ENCODE measurements at places on chromosomes 7 and 10.

GRCh38 chr7:19665399-19666008, 43.3 kb downstream of the POLR1F start:
- DNase-seq = no peak

GRCh38 chr10:32125023-32125422, 68.8 kb upstream of the KIF5B start:
- DNase-seq = no peak

GRCh38 chr10:81873231-81873931, 1.6 kb upstream of the NRG3 start:
- DNase-seq = no peak

DNA sequence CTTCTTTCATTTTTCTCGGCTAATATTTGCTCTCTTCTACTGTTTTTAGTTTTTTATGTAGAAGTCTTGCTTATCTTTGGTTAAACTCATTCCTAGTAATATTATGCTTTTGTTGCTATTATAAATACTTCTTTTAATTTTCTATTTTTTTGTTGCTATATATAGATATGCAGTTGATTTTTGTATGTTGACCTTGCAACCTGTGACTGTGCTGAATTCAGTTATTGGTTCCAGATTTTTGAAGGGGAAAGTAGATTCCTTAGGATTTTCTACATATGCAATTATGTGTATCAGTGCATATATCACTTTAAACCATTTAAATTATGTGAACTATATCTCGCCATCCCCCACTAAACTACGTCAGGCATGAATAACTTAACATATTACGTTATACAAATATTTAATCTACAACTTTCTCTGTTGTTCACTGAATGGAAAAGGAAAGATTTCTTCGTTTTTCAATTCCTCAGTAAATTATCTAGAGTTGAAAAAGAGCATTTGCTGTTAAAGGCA, 71.5 kb downstream of the IDE start:
- DNase-seq = no peak

DNA sequence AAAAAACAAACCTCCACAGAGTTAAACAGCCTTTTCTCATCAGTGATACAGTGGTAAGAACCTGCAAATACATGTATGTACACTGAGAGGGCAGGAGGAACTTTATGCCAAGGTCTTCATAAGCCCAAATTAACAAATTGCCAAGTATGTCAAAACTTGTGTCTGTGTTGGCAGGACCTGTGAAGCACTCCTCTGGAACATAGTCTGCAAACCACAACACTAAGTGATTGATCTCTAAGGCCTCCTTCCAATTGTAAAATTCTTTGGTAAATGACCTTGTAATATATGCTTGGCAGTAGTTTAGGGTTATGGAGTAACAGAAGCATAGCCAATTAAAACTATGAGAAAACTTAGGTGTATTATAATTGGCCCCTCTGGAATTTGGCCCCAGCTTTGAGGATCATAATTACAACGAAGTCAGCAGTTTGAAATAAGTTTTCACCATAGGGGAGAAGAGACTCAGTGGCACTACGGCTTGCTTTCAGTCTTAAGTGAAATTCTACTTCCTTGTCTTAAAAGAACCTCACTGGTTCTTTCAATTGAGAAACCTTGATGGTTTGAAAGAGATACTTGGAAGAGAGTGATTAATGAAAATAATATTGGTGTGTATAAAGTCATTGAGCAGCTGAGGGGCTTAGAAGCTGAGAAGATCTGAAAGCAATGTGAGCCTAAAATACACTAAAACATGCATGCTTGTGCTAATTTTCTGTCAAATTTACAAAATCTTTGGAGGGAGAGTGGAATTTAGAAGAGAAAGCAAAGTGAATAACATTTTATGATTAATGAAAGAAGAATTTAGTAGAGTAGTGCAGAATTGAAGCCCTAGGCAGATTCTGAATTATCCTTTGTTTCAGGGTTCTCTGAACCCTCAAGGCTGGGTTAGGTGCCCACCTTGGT, 57.6 kb downstream of the CNNM2 start:
- DNase-seq = no peak

DNA sequence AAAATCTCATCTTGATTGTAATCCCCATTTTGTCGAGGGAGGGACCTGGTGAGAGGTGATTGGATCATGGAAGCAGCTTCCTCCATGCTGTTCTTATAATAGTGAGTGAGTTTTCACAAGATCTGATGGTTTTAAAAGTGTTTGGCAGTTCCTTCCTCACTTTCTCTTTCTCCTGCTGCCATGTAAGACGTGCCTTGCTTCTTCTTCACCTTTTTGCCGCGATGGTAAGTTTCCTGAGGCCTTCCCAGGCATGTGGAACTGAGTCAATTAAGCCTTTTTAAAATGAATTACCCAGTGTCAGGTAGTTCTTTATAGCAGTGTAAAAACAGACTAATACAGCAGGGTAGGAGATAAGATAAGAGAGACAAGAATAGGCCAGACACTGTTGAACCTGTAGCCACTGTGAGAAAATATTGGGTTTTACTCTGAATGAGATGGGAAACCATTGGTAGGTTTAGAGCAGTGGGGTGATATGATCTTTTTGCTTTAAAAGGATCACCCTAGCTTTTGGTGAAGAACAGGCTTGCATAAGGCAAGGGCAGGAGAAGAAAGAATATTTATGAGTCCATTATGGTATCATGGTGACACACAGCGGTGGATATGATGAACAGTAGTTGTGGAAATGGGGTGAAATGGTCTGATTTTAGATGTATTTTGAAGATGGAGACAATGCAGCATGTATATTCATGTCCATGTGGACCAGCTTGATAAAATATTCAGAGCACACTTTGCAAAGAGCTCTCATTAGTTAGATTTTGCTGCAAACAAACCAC, 11.5 kb downstream of the OR6B1 start:
- no peak for DNase-seq

DNA sequence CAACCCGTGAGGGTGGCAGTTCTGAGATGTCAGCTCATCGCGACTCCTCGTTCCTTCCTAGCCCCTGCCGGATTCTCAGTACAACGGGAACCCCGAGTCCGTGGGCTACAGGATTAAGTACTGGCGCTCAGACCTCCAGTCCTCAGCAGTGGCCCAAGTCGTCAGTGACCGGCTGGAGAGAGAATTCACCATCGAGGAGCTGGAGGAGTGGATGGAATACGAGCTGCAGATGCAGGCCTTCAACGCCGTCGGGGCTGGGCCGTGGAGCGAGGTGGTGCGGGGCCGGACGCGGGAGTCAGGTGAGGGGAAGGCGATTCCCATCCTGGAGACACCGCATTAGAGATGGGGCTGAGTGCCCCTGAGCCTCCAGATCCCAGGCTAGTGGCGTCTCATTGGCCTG, 568.1 kb upstream of the FOXK1 start:
- DNase-seq = no peak

GRCh38 chr7:104973909-104974415, 40.0 kb upstream of the KMT2E start:
- DNase-seq = no peak

DNA sequence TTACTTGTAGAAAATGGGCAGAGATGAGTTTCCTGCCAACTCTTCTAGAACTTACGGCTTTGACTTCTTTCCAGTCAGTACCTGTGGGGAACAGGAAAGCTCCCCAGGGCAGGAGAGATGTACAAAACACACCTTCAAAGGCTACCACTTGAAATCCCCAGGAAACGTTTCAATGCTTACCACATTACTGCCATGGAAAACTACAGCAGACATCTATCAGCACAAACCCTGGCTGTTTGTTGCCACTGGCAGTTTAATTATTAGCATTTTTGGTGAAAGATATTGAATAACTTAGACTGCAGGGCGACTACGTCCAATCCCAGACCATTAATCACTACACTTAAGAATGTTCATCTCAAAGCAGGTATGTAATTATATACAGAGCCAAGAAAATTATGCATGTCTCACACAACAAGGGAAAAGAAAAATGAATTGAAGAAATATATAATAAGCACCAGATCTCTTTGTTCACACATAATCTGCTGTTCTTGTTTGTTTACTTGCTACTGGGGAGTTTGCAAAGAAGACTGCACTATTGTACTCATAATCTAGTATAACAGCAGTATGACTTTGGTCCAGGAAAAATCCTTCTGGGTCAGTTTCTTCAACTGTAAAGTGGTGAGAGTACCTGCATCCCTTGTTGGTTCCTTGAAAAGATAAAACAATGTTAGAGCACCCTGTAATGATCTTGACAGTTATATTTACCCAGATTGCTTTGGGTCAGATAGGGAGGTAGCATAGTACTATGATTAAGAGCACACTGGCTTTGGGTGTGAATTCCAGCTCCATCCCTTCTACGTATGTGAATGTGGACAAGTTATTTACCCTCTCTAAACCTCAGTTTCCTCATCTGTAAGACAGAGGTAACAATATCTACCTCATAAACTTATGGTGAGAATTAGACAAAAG, 138.3 kb downstream of the DOCK4 start:
- DNase-seq = no peak

DNA sequence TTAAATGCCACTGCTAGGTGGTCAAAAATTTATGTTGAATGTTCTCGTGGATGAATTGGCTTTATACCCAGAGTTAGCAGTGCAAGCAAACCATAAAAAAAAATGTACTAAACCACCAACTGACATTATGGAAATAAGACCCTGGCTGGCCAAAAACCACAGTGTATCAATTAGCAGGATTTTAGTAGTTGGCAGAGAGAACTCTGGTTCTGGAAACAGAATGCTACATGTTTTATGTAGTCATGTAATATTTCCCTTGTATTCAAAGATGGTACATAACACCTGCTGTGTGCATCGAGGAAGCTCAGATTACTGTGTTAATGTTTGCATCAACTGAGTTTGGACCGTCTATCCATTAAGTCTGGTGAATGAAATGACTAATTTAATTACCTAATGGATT, 618.5 kb downstream of the CCSER2 start:
- DNase-seq = no peak
